ENCODE measurements at places on chromosomes 12 and 14.

- DNase-seq = no peak
Observed at GRCh38 chr12:106070611-106071010, 68.1 kb downstream of the NUAK1 start.

DNA sequence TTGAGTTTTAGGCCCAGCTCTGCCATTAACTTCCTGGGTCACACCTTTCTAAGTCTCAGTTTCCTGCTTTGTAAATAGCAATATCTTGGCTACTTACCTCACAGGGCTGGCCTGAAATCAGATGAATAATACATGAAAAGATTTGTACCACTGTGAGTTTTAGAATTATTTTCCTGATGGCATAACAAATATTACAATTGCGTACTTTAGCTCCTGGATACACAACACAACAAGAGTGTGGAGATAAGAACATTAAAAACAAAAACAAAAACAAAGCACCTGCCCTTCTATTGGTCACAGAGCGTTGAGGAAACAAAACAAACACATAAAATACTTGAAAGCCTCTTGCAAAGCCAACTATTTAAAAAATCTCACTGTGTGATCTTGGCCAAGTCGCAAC, 4.9 kb upstream of the HDAC7 start:
- no peak for DNase-seq

- DNase-seq = no peak
Observed at GRCh38 chr14:64217308-64217707, 76.9 kb downstream of the ESR2 start.

GRCh38 chr12:59583003-59583712, 12.7 kb upstream of the SLC16A7 start:
- DNase-seq = no peak
